Foreskin melanocyte (primary cell): ENCODE measurements at places on chromosomes 12 and 14.

DNA sequence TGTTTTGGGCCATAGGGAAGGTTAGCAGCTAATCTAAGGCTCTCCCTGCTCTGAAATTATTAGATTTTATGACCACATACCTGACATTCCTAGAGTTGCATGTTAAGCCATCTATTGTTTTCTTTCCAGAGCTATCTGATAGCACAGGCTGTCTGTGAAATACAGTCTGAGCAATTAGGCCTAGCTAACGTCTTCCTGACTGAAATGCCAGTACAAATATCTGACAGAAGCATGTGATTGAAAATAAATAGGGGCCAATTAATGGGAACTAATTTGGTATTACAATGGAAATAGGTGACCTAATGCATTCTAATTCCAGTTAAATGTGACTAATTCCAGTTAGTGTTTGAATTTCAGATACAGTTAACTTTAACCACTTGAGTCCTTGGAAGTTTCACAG, 115.2 kb downstream of the C12orf75 start:
- DNase-seq = no peak

GRCh38 chr12:19437996-19438395, 1.3 kb upstream of the AEBP2 start:
- DNase-seq = peak; percentile 20

DNA sequence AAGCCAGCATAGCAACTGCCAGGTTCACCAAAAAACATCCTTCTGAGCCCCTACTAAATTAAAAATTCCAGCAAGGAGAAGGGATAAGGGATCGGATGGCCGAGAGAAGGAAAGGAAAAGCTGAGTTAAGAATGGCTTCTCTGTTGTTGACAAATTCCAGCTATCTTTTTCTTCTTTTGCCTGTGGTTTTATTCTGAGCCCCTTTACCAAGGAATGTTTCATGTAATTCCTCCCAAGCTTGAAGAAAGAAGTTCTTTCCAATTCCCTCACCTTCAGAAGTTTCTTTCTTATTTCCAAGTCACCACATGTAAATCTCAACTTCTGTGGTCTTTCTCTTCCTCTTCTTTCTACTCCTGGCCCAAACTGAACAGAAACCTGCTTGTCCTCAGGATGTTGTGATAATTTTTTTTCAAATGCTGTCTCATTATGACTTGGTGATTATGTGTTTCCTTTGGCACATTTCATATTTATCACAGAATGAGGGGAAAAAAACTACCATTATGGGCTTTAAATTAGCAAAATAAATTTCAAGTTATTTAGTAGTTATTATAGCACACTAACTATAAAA, 40.0 kb downstream of the FGD6 start:
- no peak for DNase-seq

- no peak for DNase-seq
These were observed 115.9 kb downstream of the ETV6 start for GRCh38 chr12:11765421-11765816.

DNA sequence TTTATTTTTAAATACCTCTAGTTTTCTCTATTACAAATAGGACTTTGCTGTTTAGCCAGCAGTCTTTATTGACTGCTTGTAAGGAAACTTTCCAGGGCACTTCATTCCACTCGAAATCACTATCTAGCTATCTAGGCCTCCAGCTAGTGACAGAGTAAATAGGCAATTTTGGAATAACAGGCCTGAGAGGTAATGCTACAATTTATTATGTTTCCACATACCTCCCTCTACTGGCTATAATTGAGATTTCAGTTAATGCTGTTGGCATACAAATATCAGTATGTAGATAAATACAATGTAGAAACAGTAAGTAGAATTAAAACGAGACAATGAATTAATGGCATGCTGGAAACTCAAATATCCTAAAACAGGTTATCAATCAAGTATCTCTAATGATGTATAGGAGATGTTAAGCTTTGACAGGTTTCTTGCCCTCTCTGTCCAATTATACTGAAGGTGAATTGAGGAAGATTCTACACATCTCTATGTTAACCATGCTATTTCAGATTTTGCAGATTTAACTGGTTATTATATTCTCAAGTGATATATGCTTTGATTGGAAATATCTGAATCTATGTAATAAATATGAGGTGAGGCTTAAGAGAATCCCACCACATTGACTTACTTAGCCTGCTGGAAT, 7.2 kb downstream of the DTD2 start:
- peak; percentile 44 for DNase-seq

DNA sequence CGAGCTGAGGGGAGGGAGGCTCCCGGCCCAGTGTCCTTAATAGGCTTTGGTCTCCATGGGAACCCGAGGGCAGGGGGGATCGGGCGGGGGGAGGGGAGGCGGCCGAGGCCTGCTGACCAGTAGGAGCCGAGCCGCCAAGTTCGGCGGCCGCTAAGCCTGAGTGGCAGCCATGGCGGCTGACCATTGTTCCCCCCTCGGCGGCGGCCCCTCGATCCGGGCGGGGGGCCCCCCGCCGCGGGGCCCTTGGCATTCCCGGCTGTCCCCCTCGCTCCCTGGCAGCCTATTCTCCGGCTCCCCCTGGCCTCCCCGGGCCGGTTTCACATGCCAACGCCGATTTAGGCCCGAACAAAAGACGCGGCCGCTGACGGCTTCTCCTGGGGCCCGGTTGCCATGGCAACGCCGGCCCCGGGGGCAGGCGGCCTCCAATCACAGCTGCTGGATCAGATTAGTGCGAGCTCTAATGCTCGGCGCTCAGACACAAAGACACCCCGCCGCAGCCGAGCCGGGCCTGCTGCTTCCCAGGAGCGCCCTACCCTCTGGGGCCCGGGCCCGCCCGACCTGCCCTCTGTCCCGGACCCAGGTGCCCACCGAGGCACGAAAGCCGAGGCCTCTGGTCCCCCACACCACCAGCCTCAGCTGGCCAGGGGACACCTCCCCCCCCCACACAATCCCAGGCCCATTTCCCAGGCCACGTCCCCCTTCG, 7.3 kb downstream of the MSI1 start:
- peak; percentile 57 for DNase-seq

- no peak for DNase-seq
These were observed 69.2 kb downstream of the NTN4 start for GRCh38 chr12:95721320-95721719.

DNA sequence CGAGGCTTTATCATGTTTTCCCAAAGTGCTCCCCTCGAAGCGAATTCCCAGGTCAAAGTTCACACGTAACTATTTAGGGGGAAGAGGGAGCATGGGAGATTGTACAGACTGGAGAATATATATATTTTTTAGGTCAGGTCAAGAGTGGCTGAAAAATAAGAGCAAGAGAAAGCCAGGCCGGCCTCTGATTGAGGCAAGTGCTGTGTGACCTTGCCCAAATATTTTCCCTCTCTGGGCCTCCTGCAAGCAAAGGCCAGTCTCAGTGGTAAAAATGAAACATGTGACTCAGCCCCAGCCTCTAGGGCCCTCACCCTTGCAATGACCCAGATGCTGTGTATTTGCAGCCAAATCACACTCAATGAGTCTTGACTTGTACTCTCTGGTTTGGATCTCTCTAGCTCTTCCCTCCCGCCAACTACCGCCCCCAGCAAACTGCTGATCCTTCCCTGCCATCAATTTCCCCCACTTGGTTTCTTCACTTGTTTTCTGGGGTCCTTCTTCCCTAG, 34.1 kb downstream of the SMUG1 start:
- no peak for DNase-seq

- DNase-seq = no peak
These were observed 25.0 kb upstream of the DHRS7 start for GRCh38 chr14:60189923-60190840.

DNA sequence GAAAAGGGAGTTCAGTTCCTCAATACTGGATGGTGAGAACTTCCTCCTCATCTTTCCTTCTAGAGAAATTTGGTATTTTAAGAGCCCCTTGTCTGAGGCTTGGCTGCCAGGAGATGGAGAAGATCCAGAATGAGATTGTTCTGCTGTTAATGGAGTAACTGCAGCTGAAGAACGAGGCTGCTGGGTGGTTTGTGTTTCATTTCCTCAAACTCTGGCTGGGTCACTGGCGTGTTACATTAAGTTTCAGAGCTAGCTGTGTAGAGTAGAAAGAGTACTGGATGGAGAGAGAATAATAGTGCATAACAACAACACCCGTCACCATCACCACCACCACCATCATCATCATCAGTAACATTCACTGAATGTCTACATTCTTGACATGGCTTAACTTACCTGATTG, 325.0 kb upstream of the TBX3 start:
- no peak for DNase-seq

DNA sequence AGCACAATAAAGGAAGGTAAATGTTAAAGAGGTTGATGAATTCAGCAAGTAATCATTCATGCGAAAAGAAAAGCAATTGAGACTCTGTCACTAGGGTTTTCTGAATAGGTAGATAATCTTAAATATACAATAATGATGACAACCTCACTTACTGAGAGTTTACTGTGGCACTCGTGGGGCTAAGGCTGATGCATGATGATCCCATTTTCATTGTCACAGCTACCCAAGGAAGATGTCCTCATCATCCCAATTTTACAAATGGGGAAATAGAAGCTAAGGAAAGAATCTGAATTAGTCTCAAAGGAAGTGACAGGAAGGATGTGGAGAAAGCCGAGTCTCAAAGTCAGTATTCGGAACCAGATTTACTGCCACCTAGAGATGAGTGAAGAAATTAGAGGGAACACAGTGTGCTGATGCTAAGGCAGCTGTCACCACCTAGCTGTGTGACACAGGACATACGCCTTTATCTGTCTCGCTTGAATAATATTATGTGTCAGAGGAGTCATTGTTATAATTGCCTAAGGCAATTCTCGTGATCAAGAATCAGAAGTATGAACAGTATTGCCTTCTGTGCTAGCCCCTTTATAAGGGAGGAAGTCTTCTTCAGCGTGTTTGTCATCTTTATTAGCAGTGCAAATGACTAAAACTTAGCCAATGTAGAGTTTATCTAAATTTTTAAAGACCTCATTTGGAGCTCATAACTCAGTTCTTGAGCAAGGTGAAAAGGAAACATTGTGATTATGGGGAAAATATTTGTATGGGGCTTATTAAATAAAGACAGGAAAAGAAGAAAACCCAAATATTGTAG, 63.2 kb downstream of the ERGIC2 start:
- DNase-seq = peak; percentile 90
